ENCODE measurements at places on chromosomes 12 and 14. TPM values are rescaled to one million over a fixed set of nuclear protein-coding genes. Genes with fewer than 3 reads are reported as not detected.

- H3K4me3 ChIP-seq: no peak overlapping the region
- no peak overlapping the region for H3K27ac ChIP-seq
- DNase-seq: no peak
- H3K27me3 ChIP-seq: no peaks in the 10 kb centered on the region
Measured at GRCh38 chr14:103378038-103378854, 7.0 kb upstream of the MARK3 start.

- H3K27ac ChIP-seq: no peak overlapping the region
- DNase-seq: no peak
- no peaks in the 10 kb centered on the region for H3K4me1 ChIP-seq
Measured at GRCh38 chr14:101761881-101762529, 496 bp downstream of the PPP2R5C start.

DNA sequence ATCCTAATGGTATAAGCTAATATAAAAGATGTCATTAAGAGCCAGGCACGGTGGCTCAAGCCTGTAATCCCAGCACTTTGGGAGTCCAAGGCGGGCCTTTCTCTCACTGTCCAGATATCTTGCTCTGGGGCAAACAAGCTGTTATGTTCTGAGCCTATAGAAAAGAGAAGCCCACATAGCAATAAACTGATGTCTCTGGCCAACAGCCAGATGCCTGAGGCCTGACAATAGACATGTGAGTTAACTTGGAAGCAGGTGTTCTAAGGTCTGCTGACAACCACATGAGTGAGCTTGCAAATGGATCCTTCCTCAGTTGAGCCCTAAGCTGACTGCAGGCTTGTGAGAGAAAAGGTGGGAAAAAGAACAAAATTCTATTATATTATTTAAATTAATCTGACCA is 25.0 kb downstream of the YAF2 start:
- peak; percentile 33 for DNase-seq
- H3K36me3 ChIP-seq: peaks cover 2% of the 10 kb centered on the region
- peaks cover 6% of the 10 kb centered on the region for H3K4me1 ChIP-seq
- no peak overlapping the region for H3K27ac ChIP-seq

GRCh38 chr12:56695327-56696101 is 7.4 kb upstream of the PTGES3 start:
- no peak for DNase-seq
- H3K36me3 ChIP-seq: no peaks in the 10 kb centered on the region
- no peak overlapping the region for H3K4me3 ChIP-seq
- no peak overlapping the region for H3K27ac ChIP-seq
- no peaks in the 10 kb centered on the region for H3K4me1 ChIP-seq

GRCh38 chr12:117874842-117875434 is 93.9 kb downstream of the KSR2 start:
- H3K4me1 ChIP-seq: peaks cover 4% of the 10 kb centered on the region
- H3K36me3 ChIP-seq: no peaks in the 10 kb centered on the region
- no peak overlapping the region for H3K27ac ChIP-seq
- peak; percentile 16 for DNase-seq
- H3K27me3 ChIP-seq: peaks cover 9% of the 10 kb centered on the region

GRCh38 chr12:4307593-4308333 is 13.2 kb upstream of the TIGAR start:
- H3K4me1 ChIP-seq: peaks cover 2% of the 10 kb centered on the region
- H3K4me3 ChIP-seq: peak overlapping the region; percentile 43
- H3K36me3 ChIP-seq: no peaks in the 10 kb centered on the region

DNA sequence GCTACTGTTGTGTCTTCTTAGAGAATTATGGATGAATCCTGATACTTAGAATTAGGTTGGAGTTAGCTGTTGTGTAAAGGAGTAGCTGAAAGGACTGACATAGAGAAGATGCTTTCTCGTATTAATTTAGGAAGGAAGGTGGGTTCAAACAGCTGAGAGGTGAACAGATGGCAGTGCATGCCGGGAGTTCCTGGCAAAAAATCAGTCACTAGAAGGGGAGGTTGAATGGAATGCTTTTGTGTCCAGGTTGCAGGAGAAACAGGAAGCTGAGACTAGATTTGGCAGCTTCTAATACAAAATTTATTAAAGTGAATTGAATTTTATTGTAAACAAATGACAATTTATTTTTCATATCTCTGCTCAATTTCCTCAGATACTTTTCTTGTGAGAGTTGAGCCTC is 70.8 kb downstream of the BTG1 start:
- H3K4me1 ChIP-seq: peaks cover 40% of the 10 kb centered on the region
- no peak for DNase-seq
- no peak overlapping the region for H3K4me3 ChIP-seq
- no peaks in the 10 kb centered on the region for H3K27me3 ChIP-seq
- H3K36me3 ChIP-seq: no peaks in the 10 kb centered on the region

- DNase-seq: peak; percentile 39
- no peaks in the 10 kb centered on the region for H3K27me3 ChIP-seq
Measured at GRCh38 chr12:113903381-113903863, 62.7 kb downstream of the RBM19 start.

DNA sequence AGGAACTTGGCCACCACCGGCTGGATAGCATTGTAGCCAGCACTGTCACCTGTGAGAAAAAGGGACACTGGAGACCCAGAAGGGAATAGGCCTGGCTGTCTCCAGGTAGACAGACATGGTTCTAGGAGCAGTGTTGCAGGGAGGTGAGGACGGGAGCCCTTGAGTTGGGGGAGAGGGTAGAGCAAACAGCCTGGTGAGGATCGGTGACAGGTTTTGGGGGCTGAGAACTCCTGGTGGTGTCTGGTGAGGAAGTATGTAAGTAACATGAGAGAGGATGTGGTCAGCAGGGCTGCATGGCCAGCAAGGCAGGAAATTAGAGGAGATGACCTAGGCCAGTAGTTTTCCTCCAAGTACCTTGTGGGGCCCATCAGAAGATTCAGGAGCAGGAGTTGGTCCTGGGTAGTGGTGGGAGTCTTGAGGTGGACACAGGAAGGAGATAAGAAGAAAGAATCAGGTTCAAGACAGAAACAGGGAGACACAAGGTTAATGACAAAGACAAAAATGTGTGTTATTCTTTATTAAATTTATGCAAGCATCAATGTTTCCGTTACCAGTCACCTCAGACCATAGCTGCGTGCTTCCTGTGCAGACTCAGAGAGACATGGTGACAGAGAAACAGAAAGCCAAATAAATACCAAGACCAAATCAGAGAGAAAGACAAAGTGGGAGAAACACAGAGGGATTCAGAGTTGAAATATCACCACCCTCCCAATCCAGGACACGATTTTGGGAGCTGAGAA is at the start of gene ARHGAP9:
Gene ARHGAP9, minus strand, starts transcription at position 491 of the 740 bp plus-strand sequence. Its CDS starts 460 bp downstream, at position 31.
- H3K27me3 ChIP-seq: peaks cover 31% of the 10 kb centered on the region
- DNase-seq: no peak
- H3K27ac ChIP-seq: no peak within 1 kb of the TSS
- no peak within 1 kb of the TSS for H3K4me3 ChIP-seq

GRCh38 chr12:71397433-71397954 is 42.1 kb upstream of the LGR5 start:
- H3K4me3 ChIP-seq: no peak overlapping the region
- no peaks in the 10 kb centered on the region for H3K27me3 ChIP-seq
- H3K4me1 ChIP-seq: peaks cover 4% of the 10 kb centered on the region
- H3K27ac ChIP-seq: peak overlapping the region; percentile 34
- no peaks in the 10 kb centered on the region for H3K36me3 ChIP-seq
- peak; percentile 51 for DNase-seq

DNA sequence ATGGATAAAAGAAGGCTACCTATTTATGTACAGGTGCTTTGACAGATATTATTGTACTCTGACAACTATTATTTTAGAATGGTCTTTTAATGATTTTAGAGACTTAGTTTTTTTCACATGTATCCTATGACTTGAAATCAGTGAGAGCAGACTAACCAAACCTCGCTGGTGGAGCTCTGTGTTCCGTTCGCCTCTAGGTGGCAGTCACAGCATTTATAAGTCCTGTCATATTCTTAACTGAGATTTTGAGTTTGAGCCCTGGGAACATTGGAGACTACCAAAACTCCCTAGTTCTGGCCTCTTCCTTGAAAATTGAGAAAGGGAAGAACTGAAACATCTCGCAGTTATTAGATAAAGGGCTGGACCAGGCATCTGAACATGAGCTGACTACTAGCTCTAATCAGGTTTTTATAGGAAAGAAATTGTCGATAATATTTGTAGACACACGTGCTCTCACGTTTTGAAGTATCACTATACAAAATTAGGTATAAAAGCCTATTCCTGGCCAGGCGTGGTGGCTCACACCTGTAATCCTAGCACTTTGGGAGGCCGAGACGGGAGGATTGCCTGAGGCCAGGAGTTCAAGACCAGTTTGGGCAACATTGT is 48.3 kb downstream of the TTLL5 start:
- H3K4me3 ChIP-seq: no peak overlapping the region
- H3K4me1 ChIP-seq: peaks cover 18% of the 10 kb centered on the region
- DNase-seq: peak; percentile 64
- H3K27ac ChIP-seq: no peak overlapping the region

DNA sequence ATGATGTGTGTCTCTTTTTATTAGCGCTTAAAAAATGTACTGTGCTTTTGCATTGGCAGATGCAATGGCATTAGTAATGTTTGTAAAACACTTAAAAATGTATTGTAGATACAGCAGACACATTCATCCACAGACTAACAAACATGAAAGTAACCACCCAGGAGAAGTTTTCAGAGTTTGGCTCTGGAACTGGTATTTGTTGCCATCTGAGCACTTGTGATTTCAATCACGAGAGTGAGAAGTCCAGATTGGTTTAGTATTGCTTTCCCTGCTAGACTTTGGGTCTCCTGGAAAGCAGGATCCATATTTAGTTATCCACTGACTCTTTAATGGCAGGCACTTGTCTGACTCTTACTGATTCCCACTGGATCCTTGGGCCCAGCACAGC is 13.2 kb downstream of the RASSF8 start:
- no peak overlapping the region for H3K4me3 ChIP-seq
- no peak overlapping the region for H3K27ac ChIP-seq
- H3K27me3 ChIP-seq: no peaks in the 10 kb centered on the region

DNA sequence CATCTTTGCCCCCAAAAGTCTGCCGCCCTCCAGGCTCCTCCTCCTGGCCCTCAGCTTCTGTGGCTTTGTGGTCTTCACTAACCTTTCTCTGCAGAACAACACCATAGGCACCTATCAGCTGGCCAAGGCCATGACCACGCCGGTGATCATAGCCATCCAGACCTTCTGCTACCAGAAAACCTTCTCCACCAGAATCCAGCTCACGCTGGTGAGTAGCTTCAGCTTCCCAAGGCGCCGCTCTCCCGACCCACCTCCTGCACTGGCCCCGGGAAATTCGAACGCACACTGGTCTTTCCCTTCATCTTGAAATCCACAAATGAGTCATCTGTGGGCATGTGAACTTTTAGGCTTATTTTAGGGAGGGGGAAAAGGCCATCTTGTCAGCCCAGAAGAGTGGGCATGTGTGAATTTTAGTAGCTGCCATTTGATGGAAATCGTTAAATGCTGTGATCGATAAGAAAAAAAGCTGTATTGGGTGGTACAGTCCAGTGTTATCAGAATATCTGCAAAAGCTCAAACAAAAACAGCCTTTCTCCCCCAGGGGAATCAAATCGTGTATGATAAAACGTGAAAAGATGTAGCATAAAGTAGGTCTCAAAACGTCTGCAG is 700 bp downstream of the SLC35E3 start:
- no peaks in the 10 kb centered on the region for H3K27me3 ChIP-seq
- H3K36me3 ChIP-seq: peaks cover 2% of the 10 kb centered on the region
- H3K27ac ChIP-seq: peak overlapping the region; percentile 75

DNA sequence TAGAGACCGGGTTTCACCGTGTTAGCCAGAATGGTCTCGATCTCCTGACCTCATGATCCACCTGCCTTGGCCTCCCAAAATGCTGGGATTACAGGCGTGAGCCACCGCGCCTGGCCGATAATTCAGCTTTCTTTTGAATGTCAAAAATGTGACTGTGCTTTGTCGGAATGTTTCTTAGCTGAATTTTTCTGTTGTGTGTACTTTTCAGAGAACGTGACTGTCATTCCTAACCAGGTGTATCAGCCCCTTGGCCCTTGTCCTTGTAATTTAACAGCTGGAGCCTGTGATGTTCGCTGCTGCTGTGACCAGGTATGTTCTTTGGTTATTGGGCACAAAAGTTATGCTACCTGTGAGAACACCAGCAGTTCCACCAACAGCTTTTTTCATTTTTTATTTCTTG is 8.1 kb downstream of the TCTN2 start:
- H3K4me1 ChIP-seq: no peaks in the 10 kb centered on the region
- no peak for DNase-seq
- H3K27ac ChIP-seq: no peak overlapping the region
- no peaks in the 10 kb centered on the region for H3K27me3 ChIP-seq
- H3K4me3 ChIP-seq: no peak overlapping the region

GRCh38 chr14:104974146-104974541 is 4.0 kb downstream of the AHNAK2 start:
- no peak for DNase-seq
- no peak overlapping the region for H3K27ac ChIP-seq
- H3K27me3 ChIP-seq: no peaks in the 10 kb centered on the region

DNA sequence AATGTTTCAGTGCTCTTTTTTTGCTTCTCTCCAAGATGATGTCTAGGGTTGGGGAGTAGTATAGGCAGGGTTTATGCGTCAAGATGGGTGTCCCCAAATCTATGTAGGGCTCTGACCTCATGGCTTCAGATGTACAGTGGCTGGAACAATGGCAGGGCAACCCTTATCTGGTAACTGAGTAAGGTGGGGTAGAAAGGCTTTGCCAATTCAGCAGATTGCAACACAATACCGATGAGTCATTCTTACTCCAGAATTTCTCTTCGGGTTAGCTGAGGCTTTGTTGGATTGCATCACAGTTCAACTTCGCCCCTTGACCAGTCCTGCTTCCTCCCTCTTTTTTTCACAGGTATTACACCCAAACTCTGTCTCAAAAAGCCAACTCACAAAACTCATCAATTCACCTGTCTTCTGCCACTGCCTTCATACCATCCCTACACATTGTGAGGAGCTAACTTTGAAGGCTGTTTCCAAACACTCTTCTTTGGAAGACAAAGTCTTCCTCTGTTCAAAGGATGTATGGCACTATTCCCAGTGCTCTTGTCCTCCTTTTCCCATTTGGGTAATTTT is 190.2 kb upstream of the CNOT2 start:
- no peaks in the 10 kb centered on the region for H3K27me3 ChIP-seq
- peak; percentile 75 for DNase-seq
- no peak overlapping the region for H3K27ac ChIP-seq

GRCh38 chr14:68786491-68787091 is 6.3 kb downstream of the ZFP36L1 start:
- H3K36me3 ChIP-seq: peaks cover 12% of the 10 kb centered on the region
- H3K4me3 ChIP-seq: no peak overlapping the region
- peak; percentile 74 for DNase-seq

DNA sequence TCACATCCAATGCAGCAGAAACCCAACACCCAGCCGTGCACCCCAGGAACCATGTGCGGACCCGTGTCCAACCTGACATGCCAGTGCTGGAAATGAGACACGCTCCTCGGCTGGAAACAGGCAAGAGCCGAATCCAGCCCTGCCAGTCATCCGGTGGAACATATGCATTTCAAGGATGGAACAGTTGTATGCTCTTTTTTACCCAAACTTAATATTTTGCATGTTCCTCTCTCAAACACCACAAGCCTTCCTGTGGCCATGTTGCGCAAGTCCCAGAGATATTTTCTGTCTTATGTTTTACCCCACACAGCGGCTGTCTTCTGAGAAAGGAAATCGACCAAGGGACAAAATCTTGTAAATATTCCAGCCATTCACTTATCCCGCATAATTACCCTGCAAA is 196.9 kb downstream of the BCL11B start:
- no peaks in the 10 kb centered on the region for H3K36me3 ChIP-seq
- DNase-seq: no peak
- no peaks in the 10 kb centered on the region for H3K4me1 ChIP-seq
- no peaks in the 10 kb centered on the region for H3K27me3 ChIP-seq

Gene HOXC6
- total RNA-seq: not detected

Gene SERPINA4
- total RNA-seq: not detected

Gene DAZAP2
- 87.7 TPM for total RNA-seq

Gene LRRK2
- 0.02 TPM for total RNA-seq

Gene LALBA
- total RNA-seq: not detected

Gene IGFBP6
- total RNA-seq: 26.3 TPM

Gene NUP107
- total RNA-seq: 42.8 TPM

Gene STAC3
- 0.75 TPM for total RNA-seq
